ENCODE measurements at places on chromosomes 2 and 18.

DNA sequence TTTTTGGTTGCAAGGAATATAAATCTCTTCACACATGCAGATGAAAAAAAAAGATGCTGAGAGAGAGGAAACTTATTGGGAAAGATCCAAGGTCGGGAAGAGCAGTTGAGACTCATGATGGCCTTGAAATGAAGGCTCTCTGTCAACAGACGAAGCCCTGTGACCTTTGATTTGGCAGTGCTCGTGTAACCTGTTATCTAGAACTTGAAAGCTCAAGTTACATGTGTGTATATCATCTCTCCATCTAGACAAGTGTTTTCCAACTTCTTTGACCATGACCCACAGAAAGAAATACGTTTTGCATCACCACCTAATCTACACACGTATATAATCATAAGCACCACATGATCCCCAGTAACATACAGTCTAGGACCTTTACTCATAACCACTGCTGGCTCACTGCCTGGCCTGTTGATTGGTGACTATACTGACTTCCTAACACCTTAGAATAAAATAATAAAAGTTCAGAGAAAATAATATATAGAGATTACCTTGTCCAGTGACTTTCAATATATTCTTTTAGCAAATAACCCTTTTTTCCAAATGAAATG, 319.0 kb upstream of the PKDCC start:
- DNase-seq: no peak

GRCh38 chr18:74194691-74195090, 46.4 kb downstream of the TIMM21 start:
- DNase-seq: no peak

DNA sequence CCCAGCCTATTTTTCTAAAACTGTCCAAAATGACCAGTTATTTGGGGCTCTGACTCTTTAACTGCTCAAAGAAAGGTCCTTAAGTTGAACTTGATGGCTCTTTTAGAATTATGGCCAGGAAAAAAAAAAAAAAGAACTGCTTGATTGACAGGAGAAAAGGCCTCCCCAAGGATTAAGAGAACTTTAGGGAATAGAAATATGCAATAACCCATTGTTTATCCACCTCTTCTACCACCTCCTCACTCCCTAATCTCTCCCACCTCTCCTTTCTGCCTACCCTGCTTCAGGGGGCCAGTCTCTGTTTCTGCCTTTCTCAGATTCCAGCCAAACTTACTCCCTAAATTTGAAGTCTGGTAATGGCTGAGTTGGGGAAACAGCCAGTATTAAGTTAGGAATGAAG, 5.7 kb upstream of the STRN start:
- DNase-seq: no peak

DNA sequence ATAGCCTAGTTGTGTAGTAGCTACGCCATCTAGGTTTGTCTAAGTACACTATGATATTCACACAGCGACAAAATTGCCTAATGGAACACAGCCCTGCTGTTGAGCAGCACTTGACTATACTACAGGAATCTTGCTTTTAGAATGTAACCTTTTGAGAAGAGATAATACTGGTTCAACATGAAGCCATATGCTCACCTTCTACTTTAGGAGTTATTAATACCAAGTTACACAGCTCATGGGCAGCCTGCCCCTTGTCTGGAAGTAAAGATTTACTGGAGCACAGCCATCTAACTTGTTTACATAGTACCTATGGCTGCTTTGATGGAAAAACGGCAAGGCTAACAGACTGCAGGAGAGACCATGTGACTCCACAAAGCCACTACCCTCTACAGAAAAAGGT, 174.8 kb downstream of the DYM start:
- DNase-seq: no peak

DNA sequence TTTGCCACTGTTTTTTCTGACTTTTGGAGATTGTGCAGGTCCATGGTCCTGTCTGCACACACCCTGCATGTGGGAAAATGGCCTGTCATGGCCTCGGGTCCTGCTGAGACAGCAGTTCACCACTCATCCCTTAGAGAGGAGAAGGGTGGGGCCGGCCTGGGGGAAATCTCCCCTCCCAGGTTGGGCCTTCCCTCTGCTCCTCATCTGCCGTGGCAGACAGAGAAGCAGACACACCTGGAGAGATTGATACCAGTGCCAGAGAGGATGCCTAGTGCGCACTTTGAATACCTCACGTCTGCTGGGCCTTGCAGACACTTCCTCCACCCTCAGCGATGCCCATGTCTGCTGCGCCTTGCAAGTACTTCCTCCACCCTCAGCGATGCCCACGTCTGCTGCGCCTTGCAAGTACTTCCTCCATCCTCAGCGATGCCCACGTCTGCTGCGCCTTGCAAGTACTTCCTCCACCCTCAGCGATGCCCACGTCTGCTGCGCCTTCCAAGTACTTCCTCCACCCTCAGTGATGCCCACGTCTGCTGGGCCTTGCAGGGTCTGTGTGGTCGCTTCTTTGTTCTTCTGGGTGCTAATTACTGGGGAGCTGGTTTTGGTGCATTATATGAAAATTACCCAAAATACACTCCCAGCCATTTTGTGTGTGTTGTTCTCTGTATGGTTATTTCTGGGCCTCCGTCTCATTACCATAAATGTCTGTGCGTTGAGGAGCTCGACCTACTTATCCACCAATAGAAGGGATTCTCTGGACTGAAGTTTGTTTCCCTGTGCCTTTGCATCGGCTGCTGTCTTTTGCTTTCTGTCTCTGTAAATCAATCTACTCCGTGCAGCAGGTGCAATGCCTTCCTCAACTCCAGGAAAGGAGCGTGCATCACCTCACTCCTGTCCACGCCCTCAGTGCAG, 186.9 kb upstream of the PXDN start:
- DNase-seq: no peak

DNA sequence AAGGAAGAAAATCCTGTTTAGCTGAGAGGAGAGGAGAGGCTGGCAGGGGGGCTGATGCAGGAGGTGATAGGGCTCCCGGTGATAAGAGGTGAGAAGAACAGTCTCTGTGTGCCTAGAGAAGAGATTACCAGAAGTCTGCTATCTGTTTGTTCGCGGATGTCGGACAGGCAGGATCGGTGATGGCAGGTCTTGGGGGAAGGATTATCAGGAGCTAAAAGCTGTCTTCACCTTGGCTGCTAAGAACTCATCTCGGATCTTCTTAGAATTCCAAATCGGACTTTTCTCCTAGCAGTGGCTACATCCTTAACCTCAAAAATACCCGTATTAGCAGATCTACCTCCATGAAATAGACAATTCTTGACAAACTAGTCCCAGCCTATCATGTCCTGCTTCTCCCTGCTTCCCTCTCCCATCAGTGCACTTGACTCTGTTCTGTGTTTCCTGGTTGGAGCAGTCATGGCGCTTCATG, 282.1 kb upstream of the TRIB2 start:
- DNase-seq: no peak

DNA sequence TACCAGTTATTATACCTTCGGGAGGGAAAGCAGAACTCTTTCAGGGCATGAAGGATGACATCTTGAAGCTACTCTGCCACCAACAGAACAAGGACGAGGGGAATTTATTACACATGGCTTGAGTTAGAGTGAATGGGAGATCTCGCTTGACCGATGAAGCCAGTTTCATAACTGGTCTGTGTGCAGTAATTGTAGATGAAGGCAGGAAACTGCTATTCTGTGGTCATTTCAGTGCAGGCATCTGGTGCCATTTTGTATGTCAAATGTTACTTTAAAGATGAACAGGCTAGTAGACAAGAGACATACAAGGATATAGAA, 20.5 kb downstream of the GREB1 start:
- no peak for DNase-seq

GRCh38 chr18:11661430-11661829, 27.6 kb upstream of the GNAL start:
- DNase-seq: no peak

DNA sequence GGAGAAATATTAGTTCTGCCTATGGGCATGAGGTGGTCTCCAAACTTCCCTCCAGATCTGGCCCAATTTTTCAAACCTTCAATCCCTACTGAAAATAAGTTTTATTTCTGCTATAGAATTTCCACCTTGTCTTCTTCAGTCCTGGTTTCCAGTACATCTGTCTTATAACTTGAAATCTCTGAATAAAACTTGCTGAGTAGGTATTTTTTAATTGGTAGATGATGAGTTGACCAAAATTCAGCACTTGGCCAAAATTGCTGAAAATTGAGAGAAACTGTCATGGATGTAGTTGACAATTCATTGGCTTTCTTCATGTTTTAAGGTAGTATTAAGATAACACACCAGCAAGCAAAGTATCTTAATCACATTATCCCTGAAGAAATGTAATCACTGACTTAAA, 206.2 kb downstream of the PARD3B start:
- DNase-seq: no peak

- no peak for DNase-seq
Measured at GRCh38 chr2:164913640-164914350, 41.5 kb downstream of the SLC38A11 start.

- DNase-seq: peak; percentile 36
Measured at GRCh38 chr2:86017901-86018896, 87.5 kb downstream of the POLR1A start.

- no peak for DNase-seq
Measured at GRCh38 chr2:20304411-20304810, 46.2 kb downstream of the PUM2 start.

GRCh38 chr2:223297788-223298187, 245.8 kb downstream of the KCNE4 start:
- no peak for DNase-seq

GRCh38 chr2:30248791-30249190, 17.5 kb downstream of the LBH start:
- DNase-seq: no peak

- DNase-seq: no peak
Measured at GRCh38 chr2:207163053-207163755, 2.5 kb downstream of the KLF7 start.

GRCh38 chr2:110770404-110770958, 38.1 kb downstream of the ACOXL start:
- peak; percentile 60 for DNase-seq

- DNase-seq: no peak
Measured at GRCh38 chr2:119468154-119468955, 36.7 kb downstream of the TMEM37 start.

- DNase-seq: no peak
Measured at GRCh38 chr18:38427234-38427633, 861.6 kb upstream of the CELF4 start.

DNA sequence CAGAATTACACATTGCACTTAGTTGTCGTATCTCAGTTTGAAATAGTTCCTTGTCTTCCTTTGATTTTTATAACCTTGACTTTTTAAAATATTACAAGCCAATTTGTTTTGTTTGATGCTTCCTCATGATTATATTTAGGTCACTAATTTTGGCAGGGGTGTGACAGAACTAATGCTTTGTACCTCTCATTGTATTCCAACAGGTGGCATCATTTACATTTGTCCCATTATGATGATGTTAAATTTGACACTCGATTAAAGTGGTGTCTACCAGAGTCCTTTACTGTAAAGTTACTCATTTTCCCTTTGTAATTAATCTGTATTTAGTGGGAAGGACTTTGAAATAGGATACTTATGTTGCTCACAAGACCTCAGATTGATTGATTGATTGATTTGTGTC, 21.5 kb upstream of the MFSD2B start:
- DNase-seq: no peak

GRCh38 chr2:28346587-28346986, 46.1 kb upstream of the FOSL2 start:
- DNase-seq: peak; percentile 82

- DNase-seq: no peak
Measured at GRCh38 chr18:8391068-8391467, 218.2 kb upstream of the RAB12 start.

- no peak for DNase-seq
Measured at GRCh38 chr18:24089076-24089475, 49.8 kb upstream of the CABYR start.

DNA sequence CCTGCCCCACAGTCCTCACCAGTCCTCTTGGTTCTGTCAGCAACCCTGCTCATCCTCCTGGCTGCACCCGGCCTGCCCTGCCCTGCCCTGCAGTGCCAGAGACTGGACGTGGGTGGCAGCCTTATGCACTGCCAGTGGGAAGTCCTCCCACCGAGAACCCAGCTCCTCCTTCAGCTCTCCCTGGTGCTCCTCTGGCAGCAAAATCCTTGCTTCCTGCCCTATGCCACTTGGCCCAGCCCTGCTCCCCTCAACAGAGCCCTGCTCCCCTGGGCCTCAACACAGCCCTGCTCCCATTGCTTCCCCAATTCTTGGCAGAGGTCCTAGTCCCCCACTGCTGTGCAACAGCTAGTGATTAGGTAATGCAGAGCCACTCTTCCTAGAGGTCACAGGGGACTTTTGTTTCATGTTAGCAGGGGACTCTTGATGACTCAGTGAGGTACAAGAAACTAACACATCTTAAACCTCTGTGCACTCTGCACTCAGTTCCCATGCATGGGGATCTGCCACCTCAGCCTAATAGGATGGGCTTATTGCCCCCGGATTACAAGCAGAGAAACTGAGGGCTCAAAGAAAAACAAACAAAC, 58.0 kb upstream of the EDAR start:
- no peak for DNase-seq

- DNase-seq: peak; percentile 92
Measured at GRCh38 chr2:127121776-127122176, 14.8 kb upstream of the BIN1 start.

- no peak for DNase-seq
Measured at GRCh38 chr2:125427721-125428315, 1228.1 kb upstream of the GYPC start.

DNA sequence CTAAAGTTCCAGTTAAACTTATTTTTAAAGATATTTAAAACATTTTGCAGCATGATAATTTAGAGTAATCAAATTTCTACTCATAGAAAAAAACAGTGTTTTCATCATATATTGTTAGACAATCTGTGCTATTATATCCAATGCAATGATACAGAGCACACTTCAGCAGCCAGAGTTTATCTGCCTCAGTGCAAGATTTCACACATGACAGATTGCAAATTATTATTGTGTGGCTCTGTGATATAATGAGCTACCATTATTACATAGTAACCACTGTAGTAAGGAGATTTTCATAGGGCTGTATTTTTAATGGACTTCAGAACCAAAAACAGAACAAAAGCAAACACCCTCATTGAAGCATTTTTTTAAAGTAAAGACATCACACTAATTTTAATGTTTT, 762.4 kb downstream of the DSC3 start:
- no peak for DNase-seq

DNA sequence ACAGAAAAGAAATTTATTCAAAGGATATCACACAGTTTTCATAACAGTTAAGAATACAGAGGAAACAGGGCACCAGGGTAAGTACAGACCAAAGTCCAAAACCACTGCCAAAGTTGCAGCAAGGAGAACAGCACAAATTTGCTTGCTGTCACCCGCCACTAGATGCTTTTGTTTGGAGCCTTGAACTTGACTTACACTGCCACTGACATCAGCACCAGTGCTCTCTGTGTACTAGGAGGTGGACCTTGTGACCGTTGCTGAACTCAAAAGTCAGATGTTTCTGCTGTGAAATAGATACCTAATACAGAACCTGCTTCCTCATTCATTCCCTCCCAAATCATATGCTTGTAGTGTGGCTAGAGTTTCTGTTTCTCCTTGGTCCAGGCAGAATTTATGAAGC, 578.3 kb upstream of the TMEFF2 start:
- DNase-seq: no peak

GRCh38 chr18:10771053-10771709, 245.4 kb downstream of the NAPG start:
- no peak for DNase-seq
